ENCODE measurements at places on chromosomes 2 and 18.

GRCh38 chr2:105577762-105578161 is 166.9 kb upstream of the NCK2 start:
- no peak for DNase-seq

- no peak for DNase-seq
Measured at GRCh38 chr2:2114707-2115245, 216.3 kb downstream of the MYT1L start.

DNA sequence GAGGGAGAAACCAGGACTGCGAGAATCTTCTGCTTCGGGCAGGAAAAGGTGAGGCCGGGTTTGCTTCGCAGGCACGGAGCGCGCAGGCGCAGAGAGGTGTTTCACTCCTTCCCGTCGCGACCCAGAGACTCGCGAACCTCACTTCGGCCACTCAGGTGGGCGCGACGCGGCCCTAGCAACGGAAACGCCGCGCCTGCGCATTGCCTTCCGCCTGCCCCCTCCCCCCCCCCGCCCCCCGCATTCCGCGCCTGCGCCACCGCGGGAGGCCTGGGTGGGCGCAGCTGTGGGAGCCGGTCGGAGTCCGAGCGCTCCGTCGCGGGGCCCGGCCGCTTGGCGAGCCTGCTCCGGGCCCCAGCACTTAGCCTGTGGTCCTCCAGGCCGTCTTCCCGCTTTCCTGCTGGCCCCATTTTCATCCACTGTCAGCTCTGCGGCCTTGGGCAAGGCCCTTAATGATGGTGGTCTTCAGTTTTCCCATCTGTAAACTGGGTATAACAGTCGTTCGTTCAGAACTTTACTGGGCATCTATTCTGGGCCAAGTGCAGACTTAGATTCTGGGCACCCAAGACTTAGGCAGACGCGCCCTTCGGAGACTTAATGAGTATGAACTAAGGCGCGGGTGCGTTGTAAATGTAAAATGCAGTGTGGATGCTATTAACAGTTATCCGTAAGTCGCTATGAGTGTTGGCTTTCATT is 62.1 kb upstream of the ACKR3 start:
- no peak for DNase-seq

DNA sequence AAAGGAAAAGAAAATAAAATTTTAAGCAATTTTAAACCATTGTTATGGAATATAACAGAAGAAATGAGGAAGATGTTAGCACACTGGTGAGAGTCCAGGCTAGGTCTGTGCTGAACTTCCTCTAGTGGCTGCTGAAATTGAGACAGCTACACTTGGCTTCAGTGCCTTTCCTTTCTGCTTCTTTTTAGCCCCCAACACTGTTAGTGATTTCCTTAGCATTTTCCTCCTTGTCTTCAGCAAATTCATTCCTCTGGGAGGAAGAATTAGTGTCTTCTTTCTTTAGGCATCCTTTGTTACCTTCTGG is 47.6 kb downstream of the ITGAV start:
- DNase-seq, result no peak

GRCh38 chr2:3454802-3455201 is 64.5 kb downstream of the ADI1 start:
- DNase-seq, result no peak

DNA sequence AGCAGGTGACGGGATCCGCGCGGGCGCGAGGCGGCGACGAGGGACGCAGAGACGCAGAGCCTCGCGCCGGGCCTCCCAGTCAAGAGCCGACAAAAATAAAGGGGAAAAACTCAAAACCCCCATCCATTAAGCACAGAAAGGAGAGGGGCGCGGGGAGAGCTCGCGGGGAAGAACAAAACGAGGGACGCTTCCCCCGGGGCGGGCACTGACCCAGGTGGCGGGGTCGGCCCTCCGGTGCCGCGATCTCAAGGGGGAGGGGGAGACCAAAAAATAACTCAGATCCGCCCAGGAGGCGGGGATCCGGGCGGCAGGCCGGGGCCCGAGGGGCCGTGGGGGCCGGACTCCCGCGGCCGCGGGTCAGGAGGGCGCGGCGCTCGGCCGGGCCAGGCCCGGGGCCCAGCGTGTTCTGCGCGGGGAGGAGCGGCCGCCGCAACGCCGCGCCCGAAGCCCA is 597 bp downstream of the RNF103 start:
- DNase-seq, result no peak

- no peak for DNase-seq
Measured at GRCh38 chr2:157267476-157267875, 10.0 kb downstream of the GALNT5 start.

GRCh38 chr18:35511833-35512232 is 14.1 kb upstream of the INO80C start:
- DNase-seq, result no peak

- no peak for DNase-seq
Measured at GRCh38 chr18:47528343-47528742, 276.9 kb upstream of the SKOR2 start.

- DNase-seq, result no peak
Measured at GRCh38 chr2:70888923-70889715, 46.6 kb upstream of the ATP6V1B1 start.

DNA sequence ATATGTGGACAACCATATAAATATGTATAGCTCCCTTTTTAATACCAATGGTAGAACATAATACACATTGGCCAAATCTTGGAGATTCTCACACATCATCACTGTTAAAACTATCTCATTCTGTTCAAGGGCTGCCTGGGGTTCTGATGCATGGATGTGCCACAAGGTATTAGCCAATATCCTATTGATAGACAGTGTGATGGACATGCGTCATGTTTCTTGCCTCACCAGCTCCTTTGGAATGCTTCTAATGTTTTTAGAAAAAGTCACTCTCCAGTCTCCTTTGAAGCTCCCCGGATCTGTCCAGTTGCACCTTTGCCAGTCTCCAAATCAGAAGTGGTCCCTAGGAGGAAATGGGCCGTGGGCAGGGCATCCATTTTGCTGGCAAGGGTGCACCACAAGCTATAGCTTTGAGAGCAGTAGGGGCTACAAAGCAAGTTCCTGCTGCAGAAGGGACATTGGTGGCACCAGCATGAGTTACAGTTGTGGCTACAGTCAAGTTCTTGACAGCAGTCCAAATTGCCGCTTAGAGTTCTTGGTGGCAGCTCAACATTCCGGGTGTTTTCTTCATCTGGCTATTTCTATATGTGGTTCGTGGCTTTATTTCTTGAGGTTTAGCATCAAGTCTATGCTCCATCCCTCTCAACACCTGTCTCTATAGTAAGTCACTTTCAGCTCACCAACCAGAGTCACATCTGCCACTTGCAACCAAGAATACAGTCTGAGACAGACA is 25.1 kb upstream of the ATRAID start:
- no peak for DNase-seq

DNA sequence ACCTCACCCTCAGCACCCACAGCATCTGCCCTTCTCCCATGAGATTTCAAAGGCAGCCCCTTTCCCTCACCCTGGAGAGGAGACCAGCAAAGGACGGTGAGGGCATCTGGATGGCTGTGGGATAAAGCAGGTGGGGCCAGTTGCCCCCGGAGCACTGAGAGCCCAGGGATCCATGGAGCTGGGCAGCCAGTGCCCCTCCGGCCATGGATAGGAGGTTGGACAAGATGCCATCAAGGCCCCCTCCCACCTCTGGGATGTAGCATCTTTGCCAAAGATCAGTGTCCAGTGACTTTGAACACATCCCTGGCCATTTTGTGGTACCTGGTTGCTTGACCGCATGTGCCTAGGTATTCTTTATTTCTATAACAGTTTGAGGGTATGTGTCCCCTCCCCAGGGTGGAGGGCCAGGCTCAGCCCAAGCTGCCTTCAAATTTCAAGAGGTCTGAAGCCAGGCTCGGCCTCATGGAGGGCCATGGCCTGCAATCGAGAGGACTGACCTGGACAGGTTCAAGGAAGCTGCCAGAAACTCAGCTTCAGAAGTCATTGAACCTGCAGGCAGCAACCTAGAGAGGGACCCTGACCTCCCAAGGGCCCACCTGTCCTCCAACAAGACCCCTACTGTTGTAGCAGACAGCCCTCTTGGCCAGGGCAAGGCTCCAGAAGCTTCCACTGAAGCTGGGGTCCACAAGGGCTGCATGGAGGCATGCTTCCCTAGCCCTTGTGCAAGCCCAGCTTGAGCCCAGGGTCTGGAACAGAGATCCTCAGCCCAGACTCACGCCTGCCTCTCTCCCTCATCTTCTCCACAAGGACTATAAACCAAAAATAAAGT is 55.5 kb upstream of the BIN1 start:
- DNase-seq, result no peak

DNA sequence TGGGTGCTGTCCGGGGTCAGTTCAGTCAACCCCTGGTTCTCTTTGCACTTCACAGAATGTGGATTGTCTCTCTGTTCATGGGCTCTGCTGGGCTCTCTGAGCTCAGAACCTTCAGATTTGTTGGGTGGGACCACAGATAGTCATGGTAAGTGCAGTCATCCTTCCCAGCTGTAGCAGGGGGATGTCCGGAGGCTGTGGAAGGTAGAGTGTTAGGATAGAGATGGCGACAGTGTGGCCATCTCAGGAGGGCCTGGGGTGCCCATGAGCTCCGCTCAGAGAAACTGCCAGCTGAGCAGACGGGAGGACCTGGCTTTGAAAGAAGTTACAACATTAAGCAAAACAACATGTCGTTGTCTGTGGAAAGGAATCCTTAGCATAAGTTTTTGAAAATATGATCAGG is 149.8 kb downstream of the FAM210A start:
- no peak for DNase-seq

DNA sequence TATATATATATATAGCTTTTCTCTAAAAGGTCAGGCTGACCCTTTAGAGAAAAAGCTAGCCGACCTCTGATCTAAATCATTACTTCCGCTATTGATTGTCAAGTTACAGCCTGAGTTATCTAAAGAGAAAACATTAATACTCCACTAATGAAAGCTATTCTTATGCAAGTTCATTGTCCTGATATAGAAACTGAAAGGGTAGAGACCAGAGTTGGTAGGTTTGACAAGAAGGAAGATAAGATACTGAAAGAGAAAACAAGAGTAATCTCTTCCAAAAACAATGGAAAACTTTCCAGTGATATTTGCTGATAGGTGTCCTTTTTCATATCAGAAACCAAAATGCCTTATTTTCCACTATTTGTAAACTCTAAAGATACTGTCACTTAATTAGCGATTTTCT is 62.8 kb upstream of the SLC39A10 start:
- no peak for DNase-seq

DNA sequence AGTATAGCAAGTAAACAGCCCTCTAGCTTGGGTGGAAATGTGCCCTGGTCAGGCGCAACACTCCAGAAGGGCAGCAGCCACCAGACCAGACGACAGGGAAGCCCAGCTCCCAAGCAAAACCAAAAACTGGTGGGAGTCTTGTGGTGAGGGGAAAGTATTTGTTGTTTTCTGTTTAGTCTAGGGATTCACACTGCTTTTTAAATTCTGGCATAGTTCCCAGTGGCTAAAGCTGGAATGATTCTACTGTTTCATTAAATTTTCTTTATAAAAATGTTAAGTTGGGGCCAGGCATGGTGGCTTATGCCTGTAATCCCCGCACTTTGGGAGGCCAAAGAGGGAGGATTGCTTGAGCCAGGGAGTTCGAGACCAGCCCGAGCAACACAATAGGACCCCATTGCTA is 38.5 kb downstream of the MERTK start:
- no peak for DNase-seq

DNA sequence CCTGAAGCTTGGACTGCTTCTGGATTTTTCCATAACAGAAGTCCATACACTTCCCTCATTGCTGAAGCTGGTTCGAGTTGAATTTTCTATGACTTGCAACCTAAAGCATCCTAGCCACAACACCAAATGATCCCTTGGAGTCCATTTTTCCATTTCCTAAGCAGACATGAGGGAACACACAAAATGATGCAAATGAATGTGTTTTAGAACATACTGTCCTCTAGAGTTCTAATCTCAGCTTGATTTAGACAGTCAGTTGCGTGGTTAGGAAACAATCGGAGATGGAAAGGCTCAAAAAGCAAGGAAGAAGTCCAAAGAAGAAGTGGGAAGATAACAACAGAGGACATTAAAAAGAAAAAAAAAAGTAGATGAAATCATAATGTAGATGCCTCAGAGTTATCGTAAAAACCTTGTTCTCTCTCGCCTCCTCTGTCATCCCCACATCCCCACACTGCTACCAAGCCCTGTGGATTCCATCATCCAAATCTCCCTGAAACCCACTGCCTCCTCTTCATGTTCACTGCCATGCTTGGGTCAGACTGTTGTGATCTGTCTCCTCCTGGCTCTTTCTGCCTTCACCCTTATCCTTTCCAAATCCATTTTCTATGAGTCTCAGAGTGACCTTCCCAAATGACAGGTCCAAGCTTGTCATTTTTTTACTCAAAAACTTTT is 58.4 kb downstream of the TMEM247 start:
- no peak for DNase-seq

GRCh38 chr2:195055996-195056395 is 601.0 kb upstream of the SLC39A10 start:
- DNase-seq, result no peak

DNA sequence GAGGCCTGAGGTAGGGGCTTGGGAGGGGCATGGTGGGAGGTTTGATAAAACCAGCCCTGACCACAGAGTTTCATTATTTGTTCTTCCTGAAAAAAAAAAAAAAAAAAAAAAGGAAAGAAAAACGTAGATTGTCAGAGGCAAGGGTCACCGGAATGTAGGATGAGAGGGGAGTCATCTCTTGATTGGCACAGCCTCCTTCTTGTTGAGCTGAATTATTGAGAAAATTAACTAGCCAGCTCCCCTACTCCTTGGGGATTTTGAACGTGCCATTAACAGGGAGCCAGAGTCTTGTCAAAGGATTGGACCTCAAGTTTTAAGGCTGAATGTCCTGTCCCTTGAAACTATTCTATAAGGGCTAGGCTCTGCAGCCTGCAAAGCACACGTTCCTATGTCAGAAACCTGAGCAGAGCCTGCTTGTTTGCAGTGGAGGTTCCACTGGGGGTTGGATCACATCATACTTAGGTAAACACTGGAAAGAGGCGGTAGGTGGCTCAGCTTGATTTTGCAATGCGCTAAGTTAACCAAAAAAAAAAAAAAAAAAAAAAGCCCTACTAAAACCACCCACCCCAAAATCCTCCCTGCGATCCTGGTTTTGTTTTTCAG is 2.3 kb downstream of the INHBB start:
- DNase-seq, result no peak

DNA sequence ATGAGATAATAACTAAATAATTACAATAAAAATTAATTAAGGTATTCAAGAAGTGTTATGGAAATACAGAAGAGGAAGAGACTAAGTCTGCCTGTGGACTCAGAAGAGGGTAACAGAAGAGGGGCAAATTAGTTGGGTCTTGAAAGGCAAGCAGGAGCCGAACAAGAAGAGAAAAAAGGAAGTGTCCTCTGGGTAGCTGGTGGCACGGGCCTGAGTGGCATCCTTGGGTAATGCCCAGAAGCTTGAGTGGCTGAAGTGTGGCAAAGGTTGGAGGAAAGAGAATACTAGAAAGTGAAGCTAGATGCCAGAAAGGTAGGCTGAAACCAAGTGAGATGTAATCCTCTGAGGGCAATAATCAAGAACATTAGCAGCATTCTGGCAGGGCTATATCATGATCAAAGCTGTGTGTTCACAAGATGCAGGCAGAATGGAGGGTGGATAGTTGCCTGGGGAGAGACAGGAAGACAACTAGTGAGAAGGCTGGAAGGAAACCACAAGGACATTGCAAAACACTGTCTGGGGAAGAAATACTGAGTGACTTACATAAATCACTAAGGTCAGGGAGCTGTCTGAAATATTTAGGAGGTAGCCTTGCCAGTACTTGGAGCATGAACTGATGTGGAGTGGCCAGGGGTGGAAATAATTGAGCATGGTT is 16.2 kb downstream of the DOCK10 start:
- DNase-seq, result no peak

- no peak for DNase-seq
Measured at GRCh38 chr2:107927034-107927534, 59.2 kb upstream of the SLC5A7 start.

Data from epithelial cell of prostate (primary cell).